ENCODE measurements at places on chromosomes 5 and 9.
A peak's percentile ranks its signal among the peaks of the same experiment; 100 is the strongest.

GRCh38 chr5:52428977-52429489 is 358.7 kb upstream of the ITGA1 start:
- DNase-seq: no peak

DNA sequence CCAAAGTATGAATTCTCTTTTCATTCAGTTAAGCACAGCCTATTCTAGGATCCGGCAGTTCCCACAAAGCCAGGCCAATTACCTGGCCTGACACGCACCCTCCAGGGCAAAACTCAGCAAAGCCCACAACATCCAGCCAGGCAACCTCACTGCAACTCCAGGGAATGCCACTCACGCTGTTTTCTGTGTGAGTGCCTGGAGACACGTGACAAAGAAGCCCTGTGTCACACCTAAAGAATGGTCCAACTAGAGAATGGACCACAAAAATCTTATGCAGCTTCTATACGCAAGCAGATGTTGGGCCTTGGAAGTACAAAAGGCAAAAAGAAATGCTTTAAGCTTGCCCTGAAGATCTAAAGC is 20.2 kb downstream of the RETREG1 start:
- no peak for DNase-seq

GRCh38 chr5:95887977-95888376 is 65.5 kb upstream of the GLRX start:
- no peak for DNase-seq

GRCh38 chr9:15475923-15476536 is 34.7 kb downstream of the PSIP1 start:
- no peak for DNase-seq

GRCh38 chr9:135098400-135099105 is 11.1 kb downstream of the OLFM1 start:
- DNase-seq: peak; percentile 16

GRCh38 chr5:52374286-52374685 is 413.4 kb upstream of the ITGA1 start:
- no peak for DNase-seq

GRCh38 chr5:39076757-39077728 is 2.8 kb upstream of the RICTOR start:
- DNase-seq: no peak

DNA sequence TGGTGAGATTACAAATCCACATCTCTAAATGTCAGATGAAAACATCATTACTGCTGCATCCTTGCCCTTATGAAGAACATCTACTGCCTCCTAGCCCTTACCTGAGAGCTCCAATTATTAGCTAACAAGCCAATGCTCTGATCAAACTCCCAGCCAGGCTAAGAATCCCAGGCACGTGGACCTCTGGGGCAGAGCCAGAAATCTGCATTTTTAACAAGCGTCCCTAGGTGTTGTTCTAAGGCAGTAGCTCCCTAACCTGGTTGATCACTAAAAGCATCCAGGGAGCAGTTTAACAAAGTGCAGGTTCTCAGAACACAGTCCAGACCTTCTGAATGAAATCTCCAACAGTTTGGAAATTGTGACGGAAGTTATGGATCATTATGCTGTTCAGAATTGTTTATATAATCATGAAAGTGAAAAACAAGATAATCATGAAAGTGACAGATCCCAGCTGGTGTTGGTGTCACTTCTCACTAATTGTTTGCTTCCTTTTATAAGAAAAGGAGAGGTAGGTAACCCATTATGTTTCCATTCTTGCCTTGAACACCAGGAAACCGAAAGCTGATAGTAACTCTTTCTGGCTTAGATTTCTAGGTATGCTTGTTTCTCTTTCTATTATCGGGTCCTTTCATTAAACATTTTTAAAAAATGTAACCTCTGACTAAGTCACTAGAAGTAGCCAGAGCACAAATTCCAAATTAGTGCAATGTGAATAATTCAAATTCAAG is 216.5 kb upstream of the NR4A3 start:
- no peak for DNase-seq

DNA sequence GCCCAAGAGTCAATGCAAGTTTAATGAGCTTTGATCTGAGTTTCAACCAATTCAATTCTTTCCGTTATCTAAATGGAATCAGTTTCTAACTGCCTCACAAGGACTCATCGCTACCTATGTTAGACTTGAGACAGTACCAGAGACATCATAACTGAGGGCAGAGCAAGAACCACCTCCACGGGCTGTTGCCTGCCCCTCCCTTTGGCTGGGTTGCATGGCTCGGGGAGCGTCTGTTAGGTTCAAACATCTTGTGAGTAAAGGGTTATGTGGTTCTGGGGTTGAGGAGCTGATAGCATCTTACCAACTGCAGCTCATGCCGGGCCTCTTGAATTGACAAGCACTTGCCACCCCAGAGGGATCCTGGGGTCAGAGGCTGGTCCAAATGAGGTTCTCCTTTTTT is 457.9 kb downstream of the ENC1 start:
- peak; percentile 96 for DNase-seq

DNA sequence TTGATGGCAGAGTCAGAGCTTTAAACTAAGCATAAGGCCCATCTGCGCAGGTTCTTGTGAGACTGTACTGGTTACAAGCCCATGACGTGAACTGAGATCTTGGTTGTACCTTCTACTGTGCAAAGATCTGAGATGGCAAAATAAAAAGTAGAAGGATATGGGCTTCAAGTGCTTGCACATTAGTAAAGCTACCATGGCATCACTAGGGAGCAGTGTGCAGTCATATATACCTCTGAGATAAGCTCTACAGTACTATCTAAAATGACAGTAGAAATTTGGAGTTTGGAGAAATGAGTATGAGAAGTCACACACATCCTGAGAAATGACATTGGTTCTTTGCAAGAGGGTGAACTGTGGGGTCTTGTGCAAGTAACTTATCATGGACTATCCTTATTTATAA is 408.2 kb upstream of the PRR16 start:
- DNase-seq: no peak

DNA sequence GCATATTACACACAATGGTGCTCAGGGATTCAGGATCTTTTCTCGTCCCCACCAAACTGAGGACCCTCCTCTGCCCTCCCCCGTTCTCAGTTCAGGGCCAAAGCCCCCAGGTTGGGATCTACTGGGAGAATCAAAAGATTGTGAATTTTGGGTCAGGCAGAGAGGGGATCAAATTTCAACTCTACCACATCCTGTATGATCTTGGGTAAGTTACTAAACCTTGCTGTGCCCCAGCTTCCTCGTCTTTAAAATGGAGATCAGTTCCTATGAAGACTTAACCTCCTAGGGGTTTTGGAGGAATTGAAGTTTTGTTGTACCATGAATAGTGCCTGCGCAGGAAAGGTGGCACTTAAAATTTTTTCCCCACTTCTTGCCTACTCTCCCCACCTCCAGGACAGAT is 62.4 kb downstream of the RAI14 start:
- no peak for DNase-seq

- DNase-seq: no peak
Measured at GRCh38 chr5:36683821-36684434, 77.5 kb downstream of the SLC1A3 start.

DNA sequence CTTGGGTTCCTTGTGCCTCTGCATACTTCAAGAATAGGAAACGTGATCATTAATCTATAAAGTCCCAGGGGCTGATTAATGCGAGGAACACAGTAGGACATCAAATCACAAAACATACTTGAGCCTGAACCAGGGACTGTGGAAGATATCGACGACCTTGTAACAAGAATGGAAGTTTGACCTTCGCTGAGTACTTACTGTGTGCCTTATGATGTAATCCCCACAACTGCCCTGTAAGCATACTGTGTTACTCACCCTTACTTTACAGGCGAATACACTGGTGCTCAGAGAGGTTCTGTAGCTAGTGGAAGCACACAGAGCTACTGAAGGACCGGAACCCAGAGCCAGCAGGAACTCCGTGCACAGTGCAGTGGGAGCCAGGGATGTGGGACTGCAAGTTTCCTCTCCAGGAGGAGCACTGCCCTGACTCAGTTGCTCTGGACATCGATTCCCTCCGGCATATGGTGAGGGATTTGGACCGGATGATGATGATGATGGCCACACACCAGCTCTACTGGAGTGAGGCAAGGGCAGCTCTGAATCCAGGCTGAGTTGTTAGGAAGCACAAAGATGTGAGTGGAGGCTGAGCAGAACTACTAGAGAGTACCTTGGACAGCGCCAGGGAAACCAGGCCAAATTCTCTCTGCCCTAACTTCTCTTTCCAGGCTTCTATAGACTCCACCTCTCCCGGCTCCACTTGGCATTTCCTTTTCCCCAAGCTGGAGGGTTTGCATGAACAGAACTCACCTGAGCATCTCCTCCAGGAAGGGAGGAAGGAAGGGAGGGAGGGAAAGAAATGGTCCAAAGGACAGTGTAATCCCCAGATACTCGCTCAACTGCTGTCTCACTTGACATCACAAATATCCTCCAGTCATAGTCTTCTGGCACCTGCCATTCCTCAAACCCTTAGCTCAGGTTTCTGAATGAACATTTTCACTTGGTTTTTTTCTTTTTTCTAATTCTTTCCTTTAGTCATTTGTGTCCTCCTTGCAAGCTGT is 1.5 kb upstream of the GABBR2 start:
- DNase-seq: no peak

DNA sequence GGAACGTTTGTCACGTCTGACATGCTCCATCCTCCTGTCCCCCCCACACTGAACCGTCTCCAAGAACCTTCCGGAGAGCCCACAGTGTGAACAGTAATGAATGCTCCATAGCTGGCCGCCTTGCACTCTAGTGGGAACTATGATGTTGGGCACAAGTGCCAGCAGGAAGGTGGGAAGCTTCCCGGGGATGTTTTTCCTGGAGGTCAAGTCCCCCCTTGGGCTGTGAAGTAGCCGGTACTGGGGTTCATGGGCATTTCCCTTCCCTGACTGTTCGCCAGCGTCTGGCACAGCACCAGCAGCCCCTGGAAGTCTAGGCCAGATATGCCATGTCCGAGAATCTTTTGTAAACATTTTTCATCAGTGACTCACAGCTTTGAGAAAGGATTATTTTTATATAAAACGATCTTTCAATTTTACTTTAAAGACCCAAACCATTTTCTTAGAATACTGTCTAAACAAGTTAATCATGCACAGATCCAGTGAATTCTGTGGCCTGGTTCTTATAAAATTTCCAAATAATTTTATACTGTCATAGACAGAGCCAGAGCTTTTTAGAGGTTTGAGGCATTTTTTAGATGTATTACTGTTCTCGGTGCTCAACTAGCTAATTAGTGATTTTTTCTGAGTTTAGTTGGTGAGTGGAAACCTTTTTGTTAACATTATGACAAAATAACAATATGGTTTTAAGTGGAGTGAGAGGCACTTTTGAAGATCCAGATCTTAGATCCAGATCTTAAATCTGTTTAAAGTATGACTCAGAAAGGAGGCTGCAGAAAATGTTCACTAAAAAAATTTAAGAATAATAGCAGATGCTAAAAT is 11.6 kb downstream of the ABL1 start:
- no peak for DNase-seq

- no peak for DNase-seq
Measured at GRCh38 chr9:89564346-89564878, 40.4 kb upstream of the GADD45G start.

GRCh38 chr5:127136908-127137307 is 63.6 kb upstream of the C5orf63 start:
- no peak for DNase-seq

- DNase-seq: no peak
Measured at GRCh38 chr9:81565144-81565543, 124.2 kb downstream of the TLE1 start.

GRCh38 chr5:57725658-57726504 is 243.3 kb upstream of the ACTBL2 start:
- peak; percentile 4 for DNase-seq

GRCh38 chr5:137344723-137345322 is 154.3 kb downstream of the SPOCK1 start:
- peak; percentile 45 for DNase-seq

GRCh38 chr5:160805376-160805775 is 46.6 kb downstream of the ATP10B start:
- DNase-seq: no peak

DNA sequence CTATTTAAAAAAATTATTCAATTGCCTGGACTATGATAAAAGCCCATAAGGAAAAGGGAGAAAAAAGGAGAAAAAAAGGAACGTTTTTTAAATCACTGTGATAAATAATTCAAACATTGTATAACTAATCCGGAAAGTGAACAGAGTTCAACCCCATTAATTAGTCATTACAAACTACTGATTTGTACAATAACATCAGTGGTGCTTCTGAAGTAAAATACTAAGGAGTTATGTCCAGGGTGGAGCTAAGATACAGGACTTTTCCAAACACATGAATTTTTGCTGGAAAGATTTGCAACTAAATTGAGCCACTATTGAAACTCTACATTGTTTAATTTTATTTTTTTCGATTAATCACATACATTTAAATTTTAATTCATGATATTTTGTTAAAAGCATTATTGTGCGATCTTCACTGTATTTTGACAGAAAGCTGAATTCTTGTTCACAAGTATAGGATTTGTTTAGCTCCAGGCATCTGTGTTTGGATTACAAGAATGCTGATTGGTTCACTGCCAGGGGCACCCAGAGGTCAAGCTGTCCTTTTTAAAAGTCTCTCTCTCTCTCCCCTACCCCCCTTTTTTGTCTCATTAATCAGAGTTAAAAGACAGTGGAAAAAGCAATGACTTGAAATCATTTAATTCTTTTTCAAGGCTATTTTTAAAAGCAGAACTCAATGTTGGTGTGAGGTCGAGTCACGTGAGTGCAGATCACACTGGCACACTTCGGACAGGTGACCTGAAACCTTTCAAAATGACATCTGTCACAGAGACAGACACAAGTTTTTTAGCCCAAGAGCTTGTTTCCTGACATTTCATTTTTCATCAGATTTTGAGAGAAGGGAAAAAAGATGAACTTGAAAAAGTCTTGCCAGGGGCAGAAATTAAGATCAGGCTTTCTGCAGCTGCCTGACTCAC is 387.3 kb downstream of the NR2F1-AS1 start:
- no peak for DNase-seq

DNA sequence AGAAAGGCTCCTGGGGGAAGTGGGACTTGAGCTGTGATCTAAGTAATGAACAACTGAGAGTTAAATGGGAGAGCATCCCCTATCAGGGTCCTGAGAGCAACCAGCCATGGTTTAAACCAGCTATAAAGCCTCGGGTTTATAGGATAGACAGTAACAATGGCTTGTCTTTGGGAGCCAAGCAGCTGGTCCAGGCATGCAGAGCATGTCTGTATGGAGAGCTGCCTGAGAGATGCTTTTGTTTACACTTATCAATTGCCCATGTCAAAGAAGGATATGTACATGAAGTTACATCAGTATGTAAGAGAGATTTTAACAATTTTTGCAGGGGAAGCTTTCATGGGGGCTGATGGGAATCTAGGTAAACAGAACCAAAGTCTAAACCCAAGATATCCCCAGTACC is 4.4 kb downstream of the TGFBI start:
- no peak for DNase-seq

- no peak for DNase-seq
Measured at GRCh38 chr5:103605277-103605676, 42.7 kb upstream of the NUDT12 start.

- DNase-seq: no peak
Measured at GRCh38 chr9:107694390-107694789, 204.8 kb upstream of the KLF4 start.

GRCh38 chr5:77358255-77359205 is 133.6 kb downstream of the WDR41 start:
- DNase-seq: no peak

GRCh38 chr9:125841444-125841843 is 94.3 kb downstream of the PBX3 start:
- DNase-seq: no peak

GRCh38 chr5:108472237-108472636 is 90.3 kb upstream of the FBXL17 start:
- DNase-seq: no peak
